Left kidney (tissue), 8 donors: ENCODE measurements at places on chromosomes 1 and 21. TPM values are rescaled to one million over a fixed set of nuclear protein-coding genes. Genes with fewer than 3 reads are reported as not detected.

DNA sequence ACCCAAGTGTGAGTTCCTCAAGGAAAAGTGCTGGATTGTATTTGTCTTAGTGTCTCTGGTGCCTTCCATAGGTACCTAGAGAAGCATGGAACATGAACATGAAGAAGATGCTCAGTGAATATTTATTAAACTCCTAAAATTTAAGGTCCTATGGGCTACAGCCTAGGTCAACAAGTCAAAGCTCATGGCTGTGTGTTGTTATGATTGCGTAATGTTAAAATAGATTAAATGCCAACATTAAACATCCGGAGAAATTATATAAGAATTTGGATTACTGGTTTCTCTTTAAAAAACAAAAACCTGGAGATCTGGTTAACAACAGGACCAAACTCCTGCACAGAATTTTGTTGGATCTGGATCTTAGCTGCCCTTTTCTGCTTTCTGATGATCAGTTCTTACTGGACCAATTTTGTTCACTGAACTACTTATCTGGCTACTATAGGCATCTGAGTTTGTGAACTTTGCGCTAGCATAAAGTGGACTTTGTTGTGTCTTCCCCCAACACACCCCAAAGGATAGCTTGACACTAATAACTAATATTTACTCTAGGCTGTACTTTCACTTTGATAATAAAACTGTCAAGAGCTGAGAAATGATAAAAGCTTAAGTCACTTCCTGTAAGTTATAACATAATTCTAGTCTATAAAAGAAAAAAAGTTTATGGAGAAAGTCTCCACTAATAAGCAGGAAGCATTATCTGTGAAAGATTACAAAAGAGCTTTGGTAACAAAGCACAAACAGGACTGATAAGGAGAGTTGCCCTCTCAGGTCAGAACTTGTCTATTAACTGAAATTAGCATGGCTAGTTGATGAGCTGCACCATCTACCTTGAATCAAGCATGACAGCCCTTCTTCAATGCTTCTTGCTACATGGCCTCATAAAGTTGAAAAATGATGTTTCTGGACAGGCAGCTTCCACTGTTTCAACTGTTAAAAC is 20.7 kb downstream of the F5 start:
- no peak for DNase-seq

The OR2T2 gene
- polyA plus RNA-seq: not detected

The PLPP3 gene
- polyA plus RNA-seq: 91.7 TPM

GRCh38 chr1:93332368-93332767 is 13.3 kb upstream of the DR1 start:
- DNase-seq: no peak

The CD48 gene
- polyA plus RNA-seq: 0.80 TPM

The LRRC38 gene
- not detected for polyA plus RNA-seq

The CTSK gene
- 27.6 TPM for polyA plus RNA-seq

- no peak for DNase-seq
Observed at GRCh38 chr1:7550981-7551380, 220.1 kb upstream of the VAMP3 start.

- no peak for DNase-seq
Observed at GRCh38 chr1:161307230-161307768, 2.5 kb downstream of the MPZ start.

- DNase-seq: no peak
Observed at GRCh38 chr21:38956856-38957571, 151.3 kb downstream of the ETS2 start.

The GBP1 gene
- 18.5 TPM for polyA plus RNA-seq

- DNase-seq: no peak
Observed at GRCh38 chr1:44281962-44282703, 68.9 kb downstream of the DMAP1 start.

DNA sequence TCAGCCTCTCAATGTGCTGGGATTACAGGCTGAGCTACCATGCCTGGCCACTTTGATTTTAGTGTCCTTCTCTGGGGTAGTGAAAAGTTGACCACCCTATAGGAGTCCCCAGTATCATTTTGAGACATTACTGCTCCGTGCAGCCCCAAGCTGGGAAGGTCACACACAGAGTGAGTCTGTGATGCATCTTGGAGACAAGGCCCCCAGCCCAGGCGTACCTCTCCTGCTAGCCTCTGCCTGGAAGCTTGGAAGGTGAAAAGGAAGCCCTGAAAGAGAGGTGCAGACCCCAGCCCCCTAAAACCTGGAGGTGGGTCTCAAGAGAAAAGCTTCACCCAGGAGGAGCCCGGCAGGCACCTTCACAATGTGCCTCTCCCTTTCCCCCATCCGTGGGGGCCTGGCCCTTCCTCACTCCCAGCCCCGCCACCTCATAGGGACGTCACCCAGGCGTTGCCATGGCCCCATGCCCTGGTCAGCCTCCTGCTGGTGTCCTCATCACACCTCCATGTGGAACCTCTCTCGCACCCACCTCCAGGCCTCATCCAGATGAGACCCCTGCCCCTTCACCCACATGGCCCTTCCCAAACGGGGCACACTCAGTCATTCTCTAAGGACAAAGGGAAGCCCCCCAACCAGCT is 5.6 kb upstream of the ARF1 start:
- DNase-seq: no peak

- DNase-seq: no peak
Observed at GRCh38 chr1:21156019-21156418, 20.7 kb downstream of the EIF4G3 start.

The PRAMEF15 gene
- not detected for polyA plus RNA-seq

- DNase-seq: no peak
Observed at GRCh38 chr1:55938376-55938850, 641.0 kb downstream of the PLPP3 start.

- no peak for DNase-seq
Observed at GRCh38 chr1:54489627-54490250, 58.3 kb upstream of the ACOT11 start.

- no peak for DNase-seq
Observed at GRCh38 chr21:33825915-33826314, 89.7 kb downstream of the ATP5PO start.

DNA sequence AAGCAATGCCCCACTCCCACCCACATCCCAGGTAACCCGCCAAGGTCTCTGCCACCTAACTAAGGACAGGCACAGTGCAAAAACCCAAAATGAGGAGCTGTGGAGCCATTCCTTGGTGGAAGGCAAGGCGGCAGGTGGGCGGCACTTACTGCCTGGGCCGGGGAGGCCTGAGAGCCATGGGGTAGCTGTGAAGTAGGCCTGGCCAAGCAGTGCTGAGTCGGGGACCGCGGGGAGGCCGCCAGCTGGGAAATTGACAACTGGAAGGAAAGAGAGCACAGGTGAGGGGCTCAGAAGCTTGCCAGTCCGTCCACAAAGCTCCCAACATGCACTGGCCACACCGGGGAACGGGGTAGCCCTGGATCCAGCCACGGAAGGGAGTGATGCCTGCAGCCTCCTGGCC is 85.3 kb downstream of the NPHP4 start:
- DNase-seq: no peak

The SPRR4 gene
- polyA plus RNA-seq: not detected

- no peak for DNase-seq
Observed at GRCh38 chr1:193574913-193575312, 388.5 kb upstream of the B3GALT2 start.

DNA sequence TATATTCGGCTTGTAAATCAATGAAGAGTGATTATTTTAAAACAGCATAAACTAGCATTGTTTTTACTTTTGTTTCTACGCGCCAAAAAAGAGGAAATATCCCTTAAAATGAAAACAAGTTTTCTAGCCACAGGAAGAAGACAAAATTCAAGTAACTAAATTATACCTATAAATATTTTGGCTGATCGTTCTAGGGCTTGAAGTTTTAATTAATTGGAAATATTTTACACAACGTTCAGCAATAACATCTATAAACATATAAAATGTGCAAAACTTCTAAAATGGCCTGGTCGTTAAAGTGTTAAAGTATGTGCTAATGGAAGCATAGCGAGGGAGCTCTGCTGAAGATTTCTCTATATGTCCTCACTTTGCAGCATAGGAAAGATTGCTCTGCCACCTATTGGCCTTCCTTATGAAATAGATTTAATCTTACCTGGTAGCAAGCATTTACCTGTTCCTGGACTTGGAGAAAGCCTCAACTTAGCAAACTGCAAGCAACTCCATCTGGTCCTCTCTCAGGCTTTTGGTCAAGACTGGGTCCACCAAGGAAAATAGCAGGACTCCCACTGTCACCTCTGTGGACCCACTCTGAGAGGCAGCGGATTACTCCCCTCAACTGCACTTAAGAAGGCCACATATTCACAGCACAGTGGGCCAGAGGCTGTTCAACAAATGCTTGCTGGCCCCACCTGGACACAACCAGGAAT is 351.3 kb upstream of the RUNX1 start:
- peak; percentile 59 for DNase-seq

DNA sequence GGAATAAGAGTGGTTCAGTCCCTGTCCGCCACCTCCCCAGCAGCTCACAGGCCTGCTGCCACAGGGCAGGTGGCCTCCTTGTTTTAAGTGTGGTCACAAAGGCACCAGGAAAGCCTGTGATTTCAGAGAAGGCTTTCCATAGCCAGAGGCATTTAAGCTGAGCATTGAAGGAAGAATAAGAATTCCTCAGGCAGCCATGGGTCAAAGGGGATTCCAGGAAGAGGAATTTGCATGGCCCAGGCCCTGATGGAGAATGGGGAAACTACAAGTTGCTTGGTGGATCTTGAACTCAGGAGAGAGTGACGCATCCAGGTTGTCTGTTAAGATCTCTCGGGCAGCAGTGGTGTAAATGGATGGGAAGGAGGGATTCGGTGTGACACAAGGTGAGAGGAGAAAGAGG is 66.7 kb downstream of the KLHDC7A start:
- DNase-seq: no peak

The LYSMD1 gene
- 16.9 TPM for polyA plus RNA-seq

The CFHR3 gene
- 0.50 TPM for polyA plus RNA-seq

DNA sequence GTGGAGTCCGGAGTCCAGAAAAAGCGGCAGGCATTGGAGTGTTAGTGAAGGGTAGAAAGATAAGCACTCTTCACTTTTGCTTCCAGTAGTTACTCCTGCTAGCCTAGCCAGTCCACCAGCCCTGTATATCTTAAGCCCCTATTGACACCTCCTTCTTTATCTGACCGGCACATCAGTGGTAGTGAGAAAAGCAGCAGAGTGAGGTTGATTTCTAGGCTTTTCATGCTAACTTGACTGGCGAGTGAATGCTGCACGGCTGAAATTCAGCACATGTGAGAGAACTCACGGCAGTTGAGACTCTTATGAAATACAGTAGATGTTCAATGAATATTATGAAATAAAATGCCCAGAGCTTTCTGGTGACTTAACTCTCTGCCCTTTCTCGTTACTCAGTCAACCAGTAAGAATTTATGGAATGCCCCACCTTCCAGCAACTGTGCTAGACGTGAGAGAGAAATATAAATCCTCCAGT is 128.2 kb downstream of the CACHD1 start:
- peak; percentile 36 for DNase-seq
